ENCODE measurements at places on chromosomes 4 and X.

GRCh38 chrX:63735882-63736281 is 49.1 kb downstream of the ARHGEF9 start:
- DNase-seq, result no peak

- peak; percentile 49 for DNase-seq
Measured at GRCh38 chr4:16617435-16617834, 281.0 kb downstream of the LDB2 start.

GRCh38 chr4:109128589-109128988 is 173.9 kb downstream of the COL25A1 start:
- DNase-seq, result no peak

DNA sequence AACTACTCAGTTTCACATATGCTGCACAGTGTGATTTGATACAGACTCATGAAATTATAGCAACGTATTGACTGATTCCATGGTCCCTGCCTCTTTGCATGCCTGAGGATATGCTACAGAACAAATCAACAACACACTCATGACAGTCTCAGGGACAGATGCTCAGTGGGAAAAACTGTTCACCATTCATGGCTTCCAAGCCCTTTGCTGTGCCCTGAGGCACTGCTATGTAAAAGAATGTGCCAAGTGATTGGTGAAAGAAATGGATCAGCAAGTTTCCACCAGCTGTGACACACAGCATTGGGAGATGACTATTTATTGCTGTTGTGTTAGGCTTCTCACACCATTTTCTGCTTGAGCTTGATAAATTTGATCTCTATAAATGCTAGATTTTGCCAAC is 825.6 kb upstream of the INTU start:
- peak; percentile 24 for DNase-seq

DNA sequence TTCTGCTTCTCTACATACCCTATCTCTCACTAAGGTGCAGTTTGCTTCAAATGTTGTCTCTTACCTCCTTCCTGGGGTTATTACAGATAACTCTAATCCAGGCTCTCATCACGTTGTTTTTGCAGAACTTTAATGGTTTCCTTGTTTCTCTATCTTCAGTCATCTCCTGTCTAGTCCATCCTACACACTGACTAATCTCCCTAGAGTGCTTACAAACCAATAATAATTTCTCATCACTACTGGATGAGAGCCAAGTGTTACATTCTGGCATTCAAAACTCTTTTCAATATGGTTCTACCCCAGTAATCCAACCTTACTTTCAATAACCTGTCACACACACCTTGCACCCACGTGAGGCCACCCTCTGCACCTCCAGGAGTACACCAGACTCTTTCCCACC is 86.1 kb downstream of the SYNPO2 start:
- no peak for DNase-seq

DNA sequence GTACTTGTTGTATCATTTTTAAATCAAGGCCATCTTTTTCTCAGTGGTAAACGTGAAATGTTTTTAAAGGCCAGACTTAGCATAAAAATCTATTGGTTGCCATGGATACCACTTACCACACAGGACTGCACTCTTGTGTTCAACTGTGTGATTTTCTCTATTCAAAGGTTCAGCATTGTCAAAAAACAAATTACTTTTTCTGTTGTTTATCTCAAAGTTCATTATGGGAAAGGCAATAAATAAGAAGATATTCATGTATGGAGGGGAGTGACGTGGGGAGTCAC is 231.0 kb upstream of the GATB start:
- no peak for DNase-seq

DNA sequence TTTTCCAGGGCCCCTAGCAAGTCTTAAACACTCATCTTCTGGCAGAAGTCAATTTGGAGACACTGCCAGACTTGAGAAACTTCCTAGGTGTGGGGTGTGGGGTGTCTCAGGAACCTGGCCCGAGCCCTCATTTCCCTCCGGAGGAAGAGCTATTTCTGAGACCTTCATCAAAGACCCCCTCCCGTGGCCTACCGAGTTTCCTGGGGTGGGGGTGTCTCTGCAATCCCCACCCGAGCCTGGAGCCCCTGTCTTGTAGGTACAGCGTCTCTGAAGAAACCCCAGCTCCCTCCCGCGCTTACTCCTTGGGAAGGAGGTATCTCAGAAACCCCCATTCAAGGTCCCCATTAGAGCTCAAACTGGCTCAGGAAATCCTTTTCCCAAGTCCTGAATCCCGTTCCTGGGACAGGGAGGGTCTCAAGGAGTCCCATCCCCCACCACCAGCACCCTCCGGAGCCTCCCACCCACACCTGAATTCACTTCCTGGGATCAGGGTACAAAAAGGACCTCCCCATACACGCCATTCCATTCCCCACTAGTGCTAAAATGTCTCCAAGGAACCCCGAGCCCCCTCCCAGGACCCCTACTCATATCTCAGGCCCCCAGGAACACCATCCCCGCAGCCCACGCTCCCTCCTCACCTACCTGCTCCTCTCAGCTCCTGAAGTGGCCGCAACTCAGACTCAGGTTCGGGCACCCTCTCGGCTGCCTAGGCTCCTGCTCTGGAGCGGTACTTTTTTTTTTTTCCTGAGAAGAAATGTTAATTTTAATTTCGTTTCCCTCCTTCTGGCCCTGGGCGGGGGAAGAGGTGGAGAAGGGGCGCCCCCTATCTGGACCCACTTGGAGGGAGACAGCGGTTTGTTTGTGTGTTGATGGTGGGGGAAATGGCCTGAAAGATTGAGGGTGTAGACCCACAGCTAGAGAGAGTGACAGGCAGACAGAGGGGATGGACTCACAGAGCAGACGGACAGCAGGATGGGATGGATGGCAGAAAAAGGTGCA is 1.1 kb downstream of the SLC38A5 start:
- DNase-seq, result no peak

DNA sequence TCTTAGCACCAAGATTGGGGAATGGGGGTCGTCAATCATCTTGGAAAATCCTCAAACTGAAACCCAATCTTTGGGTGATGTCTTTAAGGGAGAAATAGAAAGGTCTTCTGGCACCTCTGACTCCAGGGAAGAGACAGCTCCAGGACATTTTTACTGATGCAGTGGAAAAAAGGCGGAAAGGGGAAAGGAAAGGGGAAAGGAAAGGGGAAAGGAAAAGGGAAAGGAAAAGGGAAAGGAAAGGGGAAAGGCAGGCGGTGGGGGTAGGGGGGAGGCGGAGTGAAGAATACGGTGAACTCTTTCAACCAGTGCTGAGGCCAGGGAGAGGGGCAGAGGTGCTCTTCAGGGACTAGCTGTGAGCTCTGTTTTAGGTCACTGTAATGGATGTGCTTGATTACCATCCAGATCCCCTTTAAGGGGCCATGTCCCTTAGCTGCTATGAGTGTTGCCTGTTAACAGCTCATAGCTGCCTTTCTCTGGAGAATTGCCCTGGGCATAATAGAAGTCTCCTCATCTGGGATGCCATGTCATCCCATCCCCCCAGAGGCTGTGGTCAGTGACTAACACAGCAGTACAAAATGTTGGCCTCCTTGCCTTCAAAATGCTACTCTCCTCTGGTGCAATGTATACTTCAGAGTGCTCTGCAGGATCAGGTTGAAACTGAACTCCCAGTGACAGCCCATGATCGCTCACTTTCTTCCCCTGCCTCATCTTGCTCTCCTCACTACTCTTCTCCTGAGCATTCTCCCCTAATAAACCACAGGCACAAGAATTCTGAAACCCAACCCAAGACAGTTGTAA is 92.4 kb upstream of the AP1S2 start:
- DNase-seq, result peak; percentile 60

GRCh38 chrX:130415201-130415600 is 13.4 kb downstream of the RBMX2 start:
- DNase-seq, result no peak

DNA sequence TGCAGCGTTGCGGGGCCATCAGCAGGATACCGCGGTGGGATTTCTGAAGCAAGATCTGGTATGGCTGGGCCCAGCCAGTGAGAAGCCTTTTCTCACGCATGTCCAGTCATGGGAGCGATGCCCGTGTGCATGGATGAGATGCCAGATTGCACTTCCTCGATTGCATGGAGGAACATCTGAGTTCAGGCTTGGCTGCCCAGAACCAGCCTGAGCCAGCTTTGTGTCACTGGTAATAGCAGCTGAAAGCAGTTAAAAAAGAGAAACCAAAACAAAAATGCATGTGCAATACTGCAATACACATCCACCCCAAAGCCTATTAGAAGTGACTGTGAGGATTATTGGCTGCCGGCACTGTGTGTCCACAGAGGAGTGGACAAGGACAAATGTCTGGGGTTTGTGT is 59.3 kb downstream of the PSAPL1 start:
- DNase-seq, result peak; percentile 76

- no peak for DNase-seq
Measured at GRCh38 chrX:97751016-97751415, 867.3 kb downstream of the RPA4 start.

DNA sequence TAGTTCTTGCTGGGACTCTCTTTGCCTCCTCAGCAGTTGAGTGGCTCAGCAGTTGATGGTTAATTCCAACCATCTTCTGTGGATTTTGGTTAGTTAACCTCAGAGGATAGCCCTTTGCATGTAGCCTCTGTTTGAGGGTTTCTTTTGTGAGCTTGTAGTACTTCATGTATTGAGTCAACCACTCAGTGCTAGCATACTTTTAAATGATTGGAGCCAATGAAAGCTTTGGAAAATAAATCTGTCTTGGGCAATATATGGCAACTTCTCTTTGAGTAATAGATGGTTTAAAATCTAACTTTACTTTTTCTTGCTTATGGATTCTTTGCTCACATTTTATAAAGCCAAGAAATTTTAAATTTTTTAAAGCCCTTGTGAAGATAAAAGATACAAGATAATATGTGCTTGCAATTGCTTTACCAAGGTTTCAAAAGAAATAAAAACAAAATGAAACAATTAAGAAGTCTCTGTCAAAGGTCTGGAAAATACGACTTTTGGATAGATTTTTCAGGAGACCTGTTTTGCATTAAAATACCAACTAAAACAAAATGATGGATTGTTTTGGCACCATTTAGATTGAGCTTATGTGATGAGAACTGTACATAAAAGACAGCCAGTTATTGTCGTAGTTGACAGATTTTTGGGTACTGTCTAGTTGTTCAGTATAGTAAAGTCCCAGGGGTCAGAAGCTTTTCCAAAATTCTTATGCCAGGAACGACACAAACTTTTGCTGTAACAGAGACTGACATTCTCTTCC is 181.9 kb downstream of the SPRY1 start:
- DNase-seq, result no peak

DNA sequence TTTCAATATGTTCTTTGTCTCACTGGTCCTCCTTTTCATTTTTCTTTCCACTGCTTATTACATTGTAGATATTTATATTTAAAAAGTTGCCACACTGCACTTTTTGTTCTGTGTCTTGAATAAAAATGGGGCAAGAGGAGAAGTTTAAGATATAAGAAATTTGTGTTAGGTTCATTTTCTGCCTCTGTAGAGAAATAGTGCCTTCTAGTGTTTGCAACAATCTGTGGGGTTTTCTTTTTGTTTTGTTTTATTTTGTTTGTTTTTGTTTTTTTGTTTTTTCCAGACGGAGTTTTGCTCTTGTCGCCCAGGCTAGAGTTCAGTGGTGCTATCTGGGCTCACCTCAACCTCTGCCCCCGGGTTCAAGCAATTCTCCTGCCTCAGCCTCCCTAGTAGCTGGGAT is 20.1 kb upstream of the SMIM14 start:
- DNase-seq, result no peak

- no peak for DNase-seq
Measured at GRCh38 chr4:6524436-6524835, 50.6 kb upstream of the MAN2B2 start.

- DNase-seq, result no peak
Measured at GRCh38 chr4:112325530-112325929, 28.4 kb downstream of the ALPK1 start.

- peak; percentile 61 for DNase-seq
Measured at GRCh38 chr4:186936496-186937375, 213.1 kb upstream of the FAT1 start.

All from AG20443 (cell line).